CD4-positive, CD25-positive, alpha-beta regulatory T cell (primary cell): ENCODE measurements at places on chromosomes 5 and 9. TPM values are rescaled to one million over a fixed set of nuclear protein-coding genes. Genes with fewer than 3 reads are reported as not detected.

- no peak overlapping the region for H3K4me3 ChIP-seq
- H3K27ac ChIP-seq = no peak overlapping the region
- DNase-seq = peak; percentile 57
Observed at GRCh38 chr5:43315263-43315662, 2.1 kb upstream of the HMGCS1 start.

DNA sequence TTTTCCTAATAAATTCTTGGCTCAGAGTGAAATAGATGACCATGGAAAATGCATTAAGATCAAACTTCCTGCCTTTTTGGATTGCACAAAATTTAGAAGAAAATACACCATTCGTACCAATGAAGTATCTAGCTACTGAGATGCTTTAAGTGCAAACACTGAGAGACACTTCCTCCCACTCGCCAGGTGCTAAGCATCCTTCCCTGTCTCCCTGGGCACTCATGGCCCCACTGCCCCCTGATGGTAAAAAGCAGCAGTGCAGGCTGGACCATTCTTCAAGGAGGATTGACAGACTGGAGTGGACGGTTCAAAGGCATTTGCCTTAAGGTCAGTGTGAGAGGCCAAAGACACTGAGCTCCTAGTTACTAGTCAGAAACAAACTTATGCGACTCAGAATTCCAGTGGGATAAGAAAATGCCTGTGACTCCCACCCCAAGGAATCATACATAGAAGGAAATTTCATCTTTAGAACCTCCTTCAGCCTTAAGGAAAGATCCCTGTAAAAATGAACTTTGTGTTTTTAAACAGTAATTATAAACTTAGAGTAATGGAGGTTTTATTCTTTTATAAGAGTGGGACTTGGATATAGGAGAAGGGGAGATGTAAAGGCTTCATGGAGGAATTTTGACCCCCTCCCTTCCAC lies 86.0 kb upstream of the SLC30A5 start:
- H3K27ac ChIP-seq = no peak overlapping the region
- DNase-seq = peak; percentile 54
- H3K27me3 ChIP-seq = peaks cover 11% of the 10 kb centered on the region
- no peaks in the 10 kb centered on the region for H3K36me3 ChIP-seq
- H3K4me1 ChIP-seq = no peaks in the 10 kb centered on the region
- H3K4me3 ChIP-seq = no peak overlapping the region

TMOD1 gene
- polyA plus RNA-seq = 11.0 TPM

DNA sequence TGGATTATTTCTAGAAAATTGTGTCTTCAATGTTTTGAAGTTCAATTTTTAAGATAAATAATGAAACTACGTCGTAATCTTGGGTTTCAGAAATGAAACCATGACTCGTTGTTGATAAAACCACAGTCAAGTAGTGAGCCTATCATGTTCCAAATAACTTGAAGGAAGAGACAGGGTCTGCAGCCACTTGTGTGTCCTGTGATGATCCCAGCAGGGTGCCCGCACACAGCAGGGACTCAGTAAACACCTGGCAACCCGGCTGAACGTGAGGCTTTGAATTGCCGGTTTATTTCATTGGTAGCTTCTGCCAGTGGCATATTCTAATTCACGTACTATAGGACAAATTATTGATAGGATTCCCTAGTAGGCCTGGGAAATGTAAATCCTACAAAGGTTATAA lies 679.6 kb downstream of the IRX1 start:
- no peaks in the 10 kb centered on the region for H3K4me1 ChIP-seq
- H3K4me3 ChIP-seq = no peak overlapping the region
- H3K27ac ChIP-seq = no peak overlapping the region
- no peaks in the 10 kb centered on the region for H3K36me3 ChIP-seq

DNA sequence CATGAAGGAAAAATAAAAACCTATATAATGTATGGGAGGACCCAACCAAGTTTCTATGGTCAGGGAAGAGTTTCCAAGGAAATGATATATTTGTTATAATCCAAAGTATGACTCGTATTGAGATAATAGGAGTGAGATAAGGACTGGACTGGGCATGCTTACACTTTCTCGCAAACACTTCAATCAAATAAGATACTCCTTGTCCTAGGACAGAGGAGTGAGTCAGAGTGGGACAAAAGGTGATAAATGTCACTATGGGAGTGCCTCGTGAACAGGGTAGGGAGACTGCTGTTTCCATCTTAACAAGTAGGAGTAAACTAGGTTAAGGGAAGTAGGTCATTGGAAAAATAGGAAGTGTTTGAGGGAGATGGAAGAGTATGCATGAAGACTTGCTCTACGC lies 47.2 kb downstream of the MACIR start:
- no peak overlapping the region for H3K4me3 ChIP-seq
- H3K4me1 ChIP-seq = no peaks in the 10 kb centered on the region
- no peak for DNase-seq
- no peaks in the 10 kb centered on the region for H3K36me3 ChIP-seq
- no peak overlapping the region for H3K27ac ChIP-seq

DNA sequence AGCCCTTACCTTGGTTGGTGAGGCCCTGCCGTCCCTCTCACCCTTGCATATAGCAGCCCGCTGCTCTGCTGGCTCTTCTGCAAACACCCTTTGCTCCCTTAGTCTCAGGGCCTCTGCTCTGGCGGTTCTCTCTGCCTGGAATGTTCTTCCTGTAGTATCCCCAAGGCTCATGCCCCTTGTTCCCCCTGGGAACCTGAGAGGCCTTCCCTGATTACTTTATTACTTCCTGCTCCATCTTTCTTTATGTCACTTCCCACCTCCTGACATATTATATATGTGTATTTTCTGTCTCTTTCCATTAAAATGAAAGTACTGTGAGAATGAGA lies 73.9 kb upstream of the SPRY4 start:
- H3K27ac ChIP-seq = no peak overlapping the region
- no peaks in the 10 kb centered on the region for H3K4me1 ChIP-seq
- no peak for DNase-seq

FOXD4L4 gene
- not detected for polyA plus RNA-seq

DOCK2 gene
- polyA plus RNA-seq = 65.9 TPM

- H3K27me3 ChIP-seq = no peaks in the 10 kb centered on the region
- DNase-seq = no peak
- no peak overlapping the region for H3K27ac ChIP-seq
- H3K4me1 ChIP-seq = no peaks in the 10 kb centered on the region
Observed at GRCh38 chr5:33824516-33825195, 67.1 kb downstream of the ADAMTS12 start.

GRCh38 chr9:107180206-107180605 lies 102.9 kb upstream of the RAD23B start:
- H3K4me3 ChIP-seq = no peak overlapping the region
- no peak overlapping the region for H3K27ac ChIP-seq
- no peaks in the 10 kb centered on the region for H3K4me1 ChIP-seq
- H3K36me3 ChIP-seq = no peaks in the 10 kb centered on the region

- DNase-seq = no peak
- H3K27me3 ChIP-seq = no peaks in the 10 kb centered on the region
- H3K36me3 ChIP-seq = no peaks in the 10 kb centered on the region
Observed at GRCh38 chr5:111517853-111518501, 5.6 kb upstream of the STARD4 start.

RAPGEF1 gene
- 4.5 TPM for polyA plus RNA-seq

DNA sequence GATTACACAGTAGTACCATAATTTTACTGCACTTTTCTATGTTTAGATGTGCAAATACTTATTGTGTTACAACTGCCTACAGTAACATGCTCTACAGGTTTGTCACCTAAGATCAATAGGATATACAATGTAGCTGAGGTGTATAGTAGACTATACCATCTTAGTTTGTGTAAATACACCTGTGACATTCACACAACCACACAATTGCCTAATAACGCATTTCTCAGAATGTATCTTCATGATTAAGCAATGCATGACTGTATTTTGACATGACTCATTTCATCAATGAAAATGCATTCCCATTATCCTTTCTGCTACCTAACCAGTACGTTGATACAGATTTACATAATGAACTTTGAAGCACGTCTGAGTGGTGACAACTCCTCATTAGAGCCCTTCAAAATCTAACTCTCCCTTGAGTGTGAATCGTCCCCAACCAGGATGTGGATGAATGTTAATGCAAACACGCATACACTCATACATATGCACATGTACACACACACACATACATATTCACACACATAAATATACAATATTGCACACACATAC lies 28.4 kb downstream of the GZMK start:
- no peaks in the 10 kb centered on the region for H3K4me1 ChIP-seq
- no peak for DNase-seq
- no peaks in the 10 kb centered on the region for H3K36me3 ChIP-seq
- H3K4me3 ChIP-seq = no peak overlapping the region
- no peak overlapping the region for H3K27ac ChIP-seq

DNA sequence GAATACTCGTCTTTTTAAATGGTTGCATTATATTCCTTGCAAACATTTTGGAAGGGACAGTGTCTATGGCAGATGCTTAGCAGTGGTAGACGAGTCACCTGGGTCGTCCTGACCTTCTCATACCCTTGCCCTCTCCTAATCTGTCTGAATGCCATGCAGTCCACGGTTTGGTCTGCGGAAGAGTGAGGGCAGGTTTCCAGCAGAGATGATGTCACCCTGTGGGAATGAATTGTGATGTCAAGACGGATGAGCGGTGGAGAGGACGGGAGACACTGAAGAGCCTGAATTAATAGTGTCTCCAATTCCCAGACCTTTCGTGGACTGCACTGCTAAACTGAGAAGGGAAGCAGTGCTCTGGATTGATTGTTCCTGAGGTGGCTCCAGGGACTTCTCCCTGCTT lies 329.0 kb upstream of the PANK3 start:
- H3K36me3 ChIP-seq = no peaks in the 10 kb centered on the region
- H3K4me1 ChIP-seq = no peaks in the 10 kb centered on the region
- no peak overlapping the region for H3K27ac ChIP-seq
- no peak overlapping the region for H3K4me3 ChIP-seq

DNA sequence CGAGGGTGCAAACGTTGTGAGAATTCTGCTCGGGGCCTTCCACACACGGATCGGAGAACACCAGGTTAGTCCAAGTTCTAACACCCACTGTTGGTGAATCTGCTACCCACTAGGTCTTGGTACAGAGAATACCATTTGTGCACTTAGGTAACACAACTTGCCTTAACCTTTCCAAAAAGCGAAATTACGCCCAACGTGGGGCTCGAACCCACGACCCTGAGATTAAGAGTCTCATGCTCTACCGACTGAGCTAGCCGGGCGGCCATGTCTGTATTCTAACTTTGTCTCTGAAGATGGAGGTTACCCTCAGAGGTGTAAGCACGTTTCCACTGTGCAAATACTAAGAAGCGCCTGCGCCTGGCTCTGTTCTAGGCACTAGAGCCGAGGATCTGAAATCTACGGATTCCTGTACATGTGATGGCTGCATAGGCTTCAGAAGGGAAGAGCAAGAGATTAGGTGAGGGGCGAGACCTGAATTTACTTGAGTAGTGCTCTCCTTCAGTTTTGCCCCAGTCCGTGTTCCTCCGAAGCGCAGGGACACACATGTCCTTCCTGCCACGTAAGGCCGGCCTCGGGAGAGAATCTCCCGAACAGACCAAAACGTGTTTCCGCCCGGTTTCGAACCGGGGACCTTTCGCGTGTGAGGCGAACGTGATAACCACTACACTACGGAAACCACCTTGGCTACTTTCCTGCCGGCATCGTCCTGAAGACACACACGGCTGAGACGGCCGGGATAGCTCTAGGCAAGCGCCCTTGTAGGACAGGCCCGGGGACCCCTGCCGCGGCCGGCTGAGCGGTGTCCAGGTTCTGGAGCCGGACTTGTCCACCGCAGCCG lies 1.1 kb upstream of the TRIM41 start:
- peaks cover 36% of the 10 kb centered on the region for H3K4me1 ChIP-seq
- H3K4me3 ChIP-seq = peak overlapping the region; percentile 87
- H3K36me3 ChIP-seq = no peaks in the 10 kb centered on the region

- no peak overlapping the region for H3K4me3 ChIP-seq
- DNase-seq = no peak
- H3K36me3 ChIP-seq = no peaks in the 10 kb centered on the region
- H3K27ac ChIP-seq = no peak overlapping the region
- no peaks in the 10 kb centered on the region for H3K27me3 ChIP-seq
Observed at GRCh38 chr5:83199126-83199525, 121.8 kb downstream of the XRCC4 start.

RLN1 gene
- 0.79 TPM for polyA plus RNA-seq

GRCh38 chr5:137688210-137688840 lies 47.6 kb downstream of the KLHL3 start:
- DNase-seq = no peak
- no peak overlapping the region for H3K4me3 ChIP-seq
- H3K27me3 ChIP-seq = no peaks in the 10 kb centered on the region
- no peak overlapping the region for H3K27ac ChIP-seq
- no peaks in the 10 kb centered on the region for H3K4me1 ChIP-seq

DNA sequence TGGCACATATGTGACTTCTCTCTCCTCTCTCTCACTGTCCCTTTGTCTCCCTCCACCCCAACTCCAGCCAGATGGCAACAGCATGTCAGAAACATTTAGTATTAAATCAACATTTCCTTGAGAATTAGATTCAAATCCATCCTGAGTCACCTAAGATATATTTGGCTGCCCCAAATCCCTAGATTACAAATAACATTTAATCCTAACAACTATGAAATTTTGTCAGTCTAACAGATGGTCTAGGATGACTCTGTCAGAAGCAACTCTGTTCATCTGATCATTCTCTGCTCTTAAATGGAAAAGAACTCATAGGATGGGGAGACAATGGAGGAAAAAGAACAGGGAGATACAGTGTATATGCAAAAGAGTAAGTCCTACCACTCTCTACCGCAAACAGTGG lies 201.2 kb downstream of the TSSK1B start:
- no peak overlapping the region for H3K27ac ChIP-seq
- no peaks in the 10 kb centered on the region for H3K36me3 ChIP-seq
- H3K27me3 ChIP-seq = peaks cover 6% of the 10 kb centered on the region
- no peak for DNase-seq
- H3K4me1 ChIP-seq = no peaks in the 10 kb centered on the region
